ENCODE measurements at places on chromosomes 2 and 18.

DNA sequence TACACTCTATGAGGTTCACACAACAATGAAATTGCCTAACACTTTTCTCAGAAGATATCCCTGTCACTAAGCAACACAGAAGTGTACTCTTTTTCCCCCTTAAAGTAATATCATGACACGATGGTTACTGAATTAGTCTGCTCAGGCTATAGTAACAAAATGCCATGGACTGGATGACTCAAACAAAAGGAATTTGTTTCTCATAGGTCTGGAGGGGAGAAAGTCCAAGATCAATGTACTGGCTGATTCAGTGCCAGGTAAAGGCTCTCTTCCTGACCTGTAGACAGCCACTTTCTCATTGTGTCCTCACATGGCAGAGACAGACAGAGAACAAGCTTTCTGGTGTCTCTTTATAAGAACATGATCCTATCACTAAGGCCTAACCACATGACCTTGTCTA lies 211.9 kb downstream of the RBM43 start:
- no peak for DNase-seq

GRCh38 chr2:37507703-37508102 lies 163.3 kb downstream of the QPCT start:
- DNase-seq, result no peak

GRCh38 chr18:61893971-61894750 lies 1.4 kb upstream of the RNF152 start:
- DNase-seq, result peak; percentile 53

DNA sequence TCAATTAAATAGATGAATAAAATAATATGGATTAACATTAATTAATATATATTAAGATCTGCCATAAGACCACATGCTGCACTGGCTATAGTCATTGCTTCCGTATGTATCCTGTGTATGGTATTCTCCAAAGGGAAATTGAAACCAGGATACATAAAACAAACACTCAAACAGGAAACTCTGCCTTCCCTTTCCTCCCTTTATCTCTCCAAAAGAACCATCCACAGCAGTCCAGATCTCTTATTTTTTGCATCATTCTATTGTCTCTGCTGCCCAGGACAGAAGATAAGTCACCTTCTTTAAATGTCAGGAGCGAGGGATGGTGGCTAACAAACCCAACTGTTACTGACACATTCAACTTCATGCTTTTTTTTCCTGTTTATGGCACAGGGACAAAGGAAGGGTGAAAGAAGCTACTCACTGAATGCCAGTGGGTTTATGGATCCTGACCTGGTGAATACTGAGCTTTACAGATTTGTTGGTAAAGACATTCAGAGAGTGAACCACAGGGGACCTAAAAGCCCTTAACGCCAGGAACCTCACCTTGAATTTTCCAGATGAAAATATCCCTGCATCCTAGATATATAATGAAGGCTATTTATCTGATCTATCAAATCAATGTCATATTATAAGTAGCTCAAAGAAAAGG lies 67.5 kb downstream of the CSRNP3 start:
- DNase-seq, result no peak

DNA sequence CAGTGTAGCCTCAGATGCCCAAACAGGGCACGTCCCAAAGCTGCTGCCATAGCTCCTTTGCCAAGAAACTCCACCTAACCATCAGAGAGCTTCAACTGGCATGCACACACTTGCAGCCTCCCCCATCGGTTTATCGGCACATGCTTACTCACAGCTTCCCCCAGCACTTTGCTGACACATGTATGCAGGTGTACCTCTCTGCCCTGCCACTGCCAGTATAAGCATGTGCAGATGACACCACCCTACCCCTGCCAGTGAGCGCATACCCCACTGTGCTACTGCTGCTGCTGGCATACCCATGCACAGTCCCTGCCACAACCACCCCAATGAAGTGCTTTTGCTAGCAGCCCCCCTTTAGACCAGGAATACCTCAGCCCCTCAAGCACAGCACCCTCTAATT lies 1231.0 kb downstream of the DSC3 start:
- DNase-seq, result no peak

GRCh38 chr2:51256736-51257135 lies 224.8 kb upstream of the NRXN1 start:
- no peak for DNase-seq

GRCh38 chr18:35807811-35808335 lies 164.6 kb upstream of the RMP24 start:
- DNase-seq, result no peak

- no peak for DNase-seq
Measured at GRCh38 chr2:64998658-64999061, 9.5 kb downstream of the SLC1A4 start.

DNA sequence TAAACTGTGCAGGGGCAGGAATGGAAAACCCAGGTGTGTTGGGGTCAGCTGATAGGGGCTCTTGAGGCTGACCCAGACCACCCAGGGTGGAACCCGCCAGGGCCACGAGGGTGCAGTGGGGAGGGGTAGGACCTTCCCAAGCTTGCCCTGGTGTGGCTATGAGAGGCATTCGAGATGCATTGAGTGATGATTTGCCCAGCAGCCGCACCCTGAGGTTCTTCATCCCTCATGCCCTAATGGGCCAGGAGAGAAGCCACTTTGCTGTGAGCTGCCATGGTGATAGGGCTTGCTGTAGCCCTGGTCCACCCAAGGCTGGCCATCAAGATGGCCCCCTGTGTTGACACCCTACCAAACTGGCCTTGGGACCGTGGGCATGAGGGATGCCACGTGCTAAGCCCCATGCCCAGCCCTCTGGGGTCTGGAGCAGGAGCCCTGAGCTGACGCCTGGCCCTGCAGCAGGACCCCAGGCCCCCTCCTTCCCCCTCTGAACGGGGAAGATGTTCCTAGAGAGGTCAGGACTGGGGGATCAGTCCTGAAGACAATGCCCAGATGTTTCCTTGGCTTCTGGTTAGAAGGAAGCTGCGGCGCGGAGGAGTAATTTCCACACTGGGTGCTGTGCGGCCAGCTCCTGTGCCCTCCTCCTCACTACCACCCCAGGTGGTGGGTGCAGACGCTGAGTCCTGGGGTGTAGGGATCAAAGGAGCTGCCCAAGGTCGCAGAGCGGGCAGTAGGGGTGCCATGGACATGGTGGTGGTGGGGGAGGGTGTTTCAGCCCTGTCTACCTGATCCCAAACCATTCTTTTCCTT lies 122.5 kb upstream of the HDAC4 start:
- DNase-seq, result no peak

GRCh38 chr2:211281430-211282073 lies 725.2 kb downstream of the CPS1 start:
- no peak for DNase-seq

DNA sequence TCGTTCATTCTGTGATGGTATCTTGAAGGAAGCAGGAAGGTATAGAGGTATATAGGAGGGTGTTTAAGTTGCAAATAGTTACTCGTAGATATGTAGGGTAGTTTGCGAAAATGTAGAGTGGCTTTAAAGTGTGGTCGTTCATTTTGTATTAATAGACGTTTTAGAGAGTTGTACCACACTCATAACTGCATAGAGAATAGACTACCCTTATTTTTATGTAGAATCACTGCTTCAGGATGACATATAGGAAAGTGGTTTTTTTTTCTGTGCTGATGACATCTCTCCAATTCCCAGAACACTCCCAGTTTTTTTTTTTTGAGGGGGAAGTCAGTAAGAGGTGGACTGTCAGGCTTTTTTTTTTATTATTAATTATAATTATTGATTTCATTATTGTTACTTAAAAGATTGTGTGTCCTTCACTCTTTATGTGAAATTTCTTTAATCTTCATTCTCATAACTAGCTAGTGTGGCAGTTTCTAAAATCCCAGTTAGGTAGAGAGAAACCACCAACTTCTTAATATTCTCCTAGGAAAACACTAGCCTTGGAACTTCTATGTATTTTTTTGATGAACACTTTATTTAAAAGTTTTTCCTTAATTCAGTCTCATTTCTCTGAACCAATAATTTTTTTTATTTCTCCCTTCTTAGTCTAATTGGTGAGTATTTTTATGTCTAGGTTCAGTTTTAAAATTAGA lies 1.5 kb downstream of the ACTR3 start:
- no peak for DNase-seq

GRCh38 chr2:144097440-144098225 lies 422.3 kb downstream of the ZEB2 start:
- no peak for DNase-seq

DNA sequence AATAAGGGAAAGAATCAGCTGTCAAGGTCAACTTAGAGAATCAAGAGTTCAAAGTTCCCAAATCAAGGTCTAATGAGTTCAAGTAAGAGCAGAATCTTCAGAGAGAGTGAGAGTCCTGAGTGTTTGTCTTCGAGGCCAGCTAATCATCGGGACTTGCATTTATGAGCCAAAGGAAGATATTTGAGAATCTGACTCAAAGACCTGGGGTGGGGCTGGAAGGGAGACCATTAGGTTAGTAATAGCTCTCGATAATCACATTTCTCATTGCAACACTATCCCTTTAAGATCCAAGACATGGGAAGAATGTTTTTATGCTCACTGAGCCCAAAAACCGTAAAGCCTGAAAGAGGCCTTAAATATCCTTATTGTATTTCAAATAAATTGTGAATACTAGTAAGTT lies 72.0 kb upstream of the FSHR start:
- no peak for DNase-seq

DNA sequence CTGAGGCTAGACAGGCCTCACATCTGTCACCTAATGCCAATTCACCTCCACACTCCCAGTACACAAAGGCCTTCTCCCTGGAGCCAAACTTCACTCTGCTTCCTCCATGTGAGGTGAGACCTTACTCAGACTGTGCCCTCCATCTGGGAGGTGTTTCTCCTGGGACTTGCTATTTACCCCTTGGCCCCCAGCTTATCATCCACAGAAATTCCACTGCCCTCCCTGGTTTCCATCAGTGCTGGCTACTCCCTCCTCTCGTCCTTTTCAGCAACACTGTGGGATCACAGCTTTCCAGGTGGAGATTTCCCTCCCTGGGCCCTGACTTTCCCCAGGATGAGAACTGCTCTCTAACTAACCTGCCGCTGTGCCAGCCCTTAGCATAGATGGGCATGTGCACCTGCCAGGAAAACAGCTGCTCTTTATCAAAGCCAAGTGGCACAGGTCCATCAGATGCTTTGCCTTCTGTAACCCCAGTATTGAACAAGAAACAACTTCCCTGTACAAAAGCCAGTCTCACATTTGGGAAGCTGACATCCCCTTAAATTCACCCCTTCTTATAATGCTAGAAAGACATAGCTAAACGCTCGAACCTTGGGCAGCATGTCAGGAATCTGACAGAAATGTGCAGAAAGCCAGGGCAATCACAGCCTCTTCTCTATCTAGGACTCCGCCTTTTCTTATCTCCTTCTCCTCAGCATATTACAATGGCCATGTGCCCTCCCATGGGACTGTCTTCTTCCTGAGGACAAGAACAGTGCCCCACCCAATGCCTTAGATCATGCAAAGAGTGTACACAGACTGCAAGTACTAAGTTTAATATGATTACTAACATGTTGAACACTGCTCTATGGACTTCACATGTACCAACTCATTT lies 535.5 kb upstream of the ID2 start:
- no peak for DNase-seq

- no peak for DNase-seq
Measured at GRCh38 chr2:25566694-25567093, 106.7 kb downstream of the DTNB start.

- no peak for DNase-seq
Measured at GRCh38 chr2:100831158-100831750, 11.3 kb downstream of the NPAS2 start.

DNA sequence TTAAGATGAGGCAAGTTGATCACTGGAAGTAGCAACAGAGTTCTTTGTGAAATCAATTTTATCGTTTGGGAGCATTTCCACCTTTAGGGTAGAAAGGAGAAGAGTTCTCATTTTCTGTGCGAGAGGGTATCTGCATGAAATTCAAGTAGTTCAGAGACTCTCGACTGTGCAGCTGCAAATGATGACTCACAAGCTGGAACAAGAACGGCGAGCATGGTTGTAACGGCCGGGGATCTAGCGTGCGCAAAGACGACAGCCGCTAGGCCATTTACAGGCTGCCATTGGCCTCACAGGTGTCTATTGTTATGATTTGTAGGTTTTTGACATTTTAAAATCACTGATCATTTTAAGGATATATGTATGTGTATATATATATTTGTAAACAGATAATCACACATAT lies 5.2 kb downstream of the KLHL29 start:
- DNase-seq, result no peak

GRCh38 chr2:237733677-237734300 lies 64.8 kb upstream of the RBM44 start:
- DNase-seq, result no peak

DNA sequence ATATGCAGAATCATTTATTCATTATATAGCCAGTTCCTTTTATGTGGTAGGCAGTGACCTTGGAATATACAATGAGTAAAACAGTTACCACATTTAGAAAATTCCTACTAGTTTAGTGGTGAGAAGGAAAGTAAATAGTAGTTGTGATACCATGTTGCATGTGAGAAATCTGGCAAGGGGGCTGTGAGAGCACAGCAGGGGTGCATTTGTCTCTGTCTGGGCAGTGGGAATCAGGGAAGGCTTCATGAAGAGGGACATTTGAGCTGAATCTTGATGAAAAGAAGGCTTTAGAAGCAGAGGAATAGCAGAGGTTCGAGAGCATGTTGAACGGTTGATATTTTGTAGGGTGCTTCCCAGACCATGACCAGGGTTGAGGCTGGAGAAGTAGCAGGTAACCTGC lies 78.7 kb downstream of the RAB3GAP1 start:
- no peak for DNase-seq

GRCh38 chr2:24986372-24986771 lies 14.6 kb upstream of the DNAJC27 start:
- DNase-seq, result no peak

DNA sequence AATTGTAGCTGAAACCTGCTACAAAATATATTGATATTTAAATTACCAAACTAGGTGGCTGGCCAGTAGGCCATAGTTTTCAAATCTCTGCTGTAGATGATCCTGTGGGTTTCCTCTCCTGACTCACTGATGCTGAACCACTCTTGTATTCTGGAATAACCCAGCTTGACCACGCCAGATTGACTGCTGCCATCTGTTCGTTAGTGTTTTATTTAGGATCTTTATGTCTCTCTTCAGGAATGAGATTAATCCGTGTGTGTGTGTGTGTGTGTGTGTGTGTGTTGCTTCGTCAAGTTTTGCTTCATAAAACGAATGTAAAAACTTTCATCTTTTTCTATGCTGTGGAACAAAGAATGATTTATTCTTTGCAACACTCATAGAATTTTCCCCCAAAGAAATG lies 187.1 kb downstream of the DYSF start:
- no peak for DNase-seq

DNA sequence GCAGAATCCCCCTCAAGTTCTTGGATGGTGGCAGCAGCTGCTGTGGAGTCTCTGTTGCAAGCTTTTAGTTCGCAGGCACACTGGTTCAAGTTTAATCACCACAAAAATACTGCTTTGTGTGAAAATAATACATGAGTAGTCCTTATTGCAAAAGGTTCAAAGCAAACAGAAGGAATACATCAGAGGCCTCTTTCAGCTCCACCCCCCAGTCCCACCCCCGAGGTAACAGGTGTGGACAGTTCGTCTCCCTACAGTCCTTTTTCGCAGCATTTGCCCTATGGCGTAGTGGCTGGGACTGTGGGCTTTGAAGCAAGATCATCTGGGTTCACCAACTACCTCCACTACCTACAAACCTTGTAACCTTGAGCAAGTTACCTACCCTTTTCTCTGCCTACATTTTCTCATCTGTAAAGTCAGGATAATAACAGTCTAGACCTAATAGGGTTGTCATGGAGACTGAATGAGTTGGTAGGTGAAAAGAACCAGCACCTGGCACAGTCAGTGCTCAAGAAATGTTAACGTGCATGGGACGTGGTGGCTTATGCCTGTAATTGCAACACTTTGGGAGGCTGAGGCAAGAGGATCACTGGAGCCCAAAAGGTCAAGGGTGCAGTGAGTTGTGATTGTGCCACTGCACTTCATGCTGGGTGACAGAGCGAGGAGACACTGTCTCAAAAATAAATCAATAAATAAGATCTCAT lies 61.7 kb downstream of the TCF7L1 start:
- no peak for DNase-seq

Measured in activated T-helper 1 cell treated with anti-CD3 and anti-CD28 coated beads, Interleukin-12 subunit alpha, Interleukin-12 subunit beta, Interleukin-2, Interleukin-4 antibody, amounts not matched to agents 30 ng/mL and 10 ng/mL and 1 ng/mL, durations not matched to agents 14 hours and 24 hours and 36 hours (primary cell).